ENCODE measurements at places on chromosomes 4 and X.

- ATAC-seq, result no peak
Observed at GRCh38 chr4:91838181-91838861, 465.4 kb upstream of the GRID2 start.

GRCh38 chr4:19358015-19358414 is 893.7 kb upstream of the SLIT2 start:
- no peak for ATAC-seq

DNA sequence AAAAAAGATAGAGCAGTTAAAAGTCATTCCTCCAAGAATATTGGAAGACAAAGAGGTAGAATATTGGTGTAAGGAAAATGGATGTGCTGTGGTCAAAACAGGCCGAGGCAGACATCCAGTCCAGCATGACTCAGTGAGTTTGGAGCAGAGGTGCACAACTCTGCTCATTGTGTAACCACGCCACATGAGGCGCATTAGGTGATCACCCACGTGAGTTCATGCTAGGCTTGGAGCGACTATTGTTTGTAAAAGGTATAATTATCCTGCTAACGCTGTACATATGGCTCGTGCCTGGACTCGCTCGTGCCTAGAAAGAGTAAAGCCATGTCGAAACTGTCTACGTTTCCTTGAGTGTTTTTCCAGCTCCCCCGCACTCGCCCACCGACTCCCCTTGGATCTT is 23.9 kb downstream of the C4orf54 start:
- no peak for ATAC-seq

- ATAC-seq, result no peak
Observed at GRCh38 chrX:45912316-45912715, 632.9 kb downstream of the ZNF674 start.

DNA sequence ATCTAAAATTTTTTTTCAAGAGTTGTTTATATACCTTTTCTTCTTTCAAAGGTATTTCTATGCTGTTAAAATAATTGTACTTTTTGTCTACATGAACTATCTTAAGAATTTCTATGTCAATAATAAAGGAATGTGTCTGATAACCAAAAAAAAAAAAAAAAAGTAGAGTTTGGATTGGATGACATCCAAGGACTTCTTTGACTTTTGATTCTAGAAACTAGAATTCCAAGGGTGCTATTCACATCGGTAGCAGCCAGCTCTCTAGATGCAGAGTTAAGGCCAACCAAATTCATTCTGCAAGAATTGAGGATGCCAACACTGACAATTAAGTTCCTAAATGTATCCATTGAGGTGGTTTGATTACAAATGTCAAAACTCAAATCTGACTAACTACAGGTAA is 42.0 kb upstream of the PRKG2 start:
- ATAC-seq, result no peak

DNA sequence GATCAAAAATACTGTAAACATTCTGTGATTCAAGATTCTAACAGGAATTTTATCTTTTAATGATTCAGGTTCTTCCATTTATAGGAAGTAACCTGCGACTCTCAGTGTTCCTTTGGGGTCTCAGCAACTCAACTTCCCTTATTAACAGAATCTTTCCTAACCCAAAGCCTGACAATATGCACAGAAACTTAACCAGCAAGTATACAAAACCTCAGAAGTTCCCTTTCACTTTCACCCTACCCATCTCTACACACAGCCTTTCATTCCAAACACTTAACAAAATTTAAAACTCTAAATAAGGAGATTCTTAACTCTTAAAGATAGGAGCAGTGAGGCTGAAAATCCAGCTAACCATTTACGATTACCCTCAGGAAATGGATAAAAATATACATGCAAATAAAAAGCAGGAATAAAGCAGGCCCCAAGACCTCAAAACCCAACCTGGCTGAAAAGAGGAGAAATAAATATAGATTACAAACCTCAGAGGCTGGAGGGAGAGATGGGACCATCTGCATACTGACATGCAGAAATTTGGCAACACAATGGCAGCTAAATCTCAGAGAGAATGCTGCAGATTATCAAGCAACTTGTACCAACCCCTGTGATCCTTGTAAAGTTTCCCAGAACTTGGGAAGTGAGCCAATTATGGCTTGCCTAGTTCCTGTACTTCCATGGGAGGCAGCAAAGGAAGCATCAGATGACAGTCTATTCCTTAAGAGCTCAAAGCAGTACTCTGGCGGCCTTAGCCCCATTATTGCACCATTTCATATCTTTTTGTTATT is 101.0 kb downstream of the ATP11C start:
- no peak for ATAC-seq

GRCh38 chrX:16993791-16994318 is 47.4 kb downstream of the REPS2 start:
- ATAC-seq, result no peak

DNA sequence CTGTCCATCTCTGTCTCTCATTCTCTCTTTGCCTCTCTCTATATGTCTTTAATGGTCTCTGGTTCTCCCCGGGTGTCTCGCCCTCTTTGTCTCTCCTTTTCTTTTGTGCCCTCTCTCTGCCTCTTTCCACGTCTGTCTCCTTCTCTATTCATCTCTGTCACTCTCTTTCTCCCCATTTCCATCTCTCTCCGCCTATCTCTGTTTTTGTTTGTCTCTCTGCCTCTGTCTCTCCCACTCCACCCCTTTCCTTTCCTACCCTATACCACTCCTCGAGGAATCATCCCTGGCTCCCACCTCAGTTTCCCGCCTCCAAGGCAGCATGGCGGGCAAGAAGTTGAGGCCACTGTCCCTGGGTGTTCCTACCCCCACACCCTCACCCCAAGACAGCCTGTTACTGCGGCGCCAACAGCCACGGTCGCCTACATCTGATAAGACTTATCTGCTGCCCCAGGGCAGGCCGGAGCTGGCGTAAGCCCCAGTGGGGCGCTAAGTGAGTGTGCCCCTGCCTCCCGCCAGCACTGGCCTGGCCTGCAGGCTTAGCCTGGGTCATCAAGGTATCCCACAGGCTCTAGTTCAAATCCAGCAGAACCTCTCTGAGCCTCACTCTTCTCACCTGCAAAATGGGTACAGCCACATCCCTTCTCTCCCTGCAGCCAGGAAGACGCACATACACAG is 713 bp upstream of the GATA1 start:
- ATAC-seq, result no peak

GRCh38 chr4:152605641-152606335 is 69.9 kb upstream of the FBXW7 start:
- peak; percentile 62 for ATAC-seq
